ENCODE measurements at places on chromosomes 6 and 20.

DNA sequence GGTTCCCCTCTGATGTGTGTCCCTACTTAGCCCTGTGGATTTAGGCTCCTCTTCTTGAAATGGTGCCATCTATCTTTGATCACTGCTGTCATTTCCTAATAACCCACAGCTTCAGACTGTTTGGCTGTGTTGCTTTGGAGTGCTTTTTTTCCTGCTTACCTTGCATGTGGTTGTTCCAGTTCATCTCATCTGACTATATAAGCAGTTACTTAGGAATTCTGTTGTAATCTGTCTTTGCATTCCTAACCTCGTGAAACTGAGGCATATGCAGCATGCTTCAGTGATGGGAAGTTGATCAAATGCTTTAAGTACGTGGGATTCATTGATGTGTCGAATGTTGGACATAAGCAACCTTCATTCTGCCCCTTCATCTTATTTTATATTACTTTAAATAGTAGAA is 115.8 kb upstream of the FLRT3 start:
- DNase-seq, result no peak

DNA sequence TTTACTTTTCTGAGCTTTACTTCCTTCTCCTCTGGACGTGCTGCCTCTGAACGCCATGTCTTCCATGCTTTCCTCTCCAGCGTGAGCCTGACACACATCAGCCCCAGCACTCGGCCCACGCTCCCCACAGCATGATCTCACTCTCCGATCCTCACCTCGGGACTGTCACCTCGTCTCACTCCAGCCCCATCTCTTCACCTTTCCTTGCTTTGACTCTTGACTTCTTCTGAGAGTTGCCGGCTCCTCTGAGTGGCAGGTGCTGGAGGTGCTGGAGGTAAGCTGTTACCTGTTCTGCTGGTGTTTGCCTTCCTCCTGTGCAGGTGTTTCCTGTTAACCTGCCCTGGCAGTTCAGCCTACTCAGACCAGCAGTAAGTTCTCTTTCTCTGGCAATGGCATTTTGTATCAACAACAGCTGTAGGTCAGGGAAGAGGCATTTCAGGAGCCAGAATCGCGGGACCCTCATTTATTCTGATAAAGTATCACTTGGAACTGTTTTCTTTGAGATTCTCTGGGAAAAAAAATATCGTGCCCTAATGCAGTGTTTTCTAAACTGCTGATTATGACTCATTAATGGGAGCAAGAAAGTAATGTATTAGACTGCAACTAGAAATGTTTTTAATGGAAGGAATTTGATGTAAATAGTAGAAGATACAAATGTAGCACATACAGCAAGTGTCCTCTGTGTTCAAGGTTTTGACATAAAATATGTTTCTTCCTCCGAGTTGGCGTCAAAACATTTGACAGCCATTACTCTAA is 106.5 kb downstream of the ARID1B start:
- no peak for DNase-seq

DNA sequence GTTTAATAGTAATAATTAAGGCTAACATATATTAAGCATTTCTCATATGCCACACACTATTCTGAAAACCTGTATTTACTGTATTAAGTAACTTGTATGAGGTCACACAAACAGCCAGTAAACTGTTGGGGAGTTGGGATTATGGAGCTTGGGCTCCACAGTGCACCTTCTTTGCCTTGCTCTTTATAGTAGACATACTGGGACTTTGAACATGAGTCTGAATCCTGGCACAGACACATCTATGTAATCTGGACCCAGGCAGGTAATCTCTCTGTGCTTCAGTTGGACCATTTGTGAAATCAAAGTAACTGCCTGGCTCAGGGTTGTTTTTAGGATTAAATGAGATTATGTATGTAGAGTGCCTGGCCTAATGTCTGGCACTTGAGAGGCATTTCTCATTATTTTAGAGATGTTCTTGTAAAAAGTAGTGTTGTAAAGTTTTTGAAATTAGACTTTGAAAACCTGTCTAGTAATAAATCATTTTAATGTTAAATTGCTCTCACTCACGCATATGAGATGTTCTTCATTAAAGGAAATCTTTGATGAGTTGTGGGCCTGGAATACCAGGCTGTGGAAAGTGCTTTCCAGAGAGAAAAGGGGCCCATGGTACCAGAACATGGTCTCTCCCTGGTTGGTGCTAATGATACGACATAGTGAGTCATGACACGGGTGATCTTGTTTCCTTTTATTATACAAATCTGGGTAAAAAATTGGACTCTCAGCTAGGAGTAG is 34.3 kb downstream of the LRRC1 start:
- DNase-seq, result no peak

DNA sequence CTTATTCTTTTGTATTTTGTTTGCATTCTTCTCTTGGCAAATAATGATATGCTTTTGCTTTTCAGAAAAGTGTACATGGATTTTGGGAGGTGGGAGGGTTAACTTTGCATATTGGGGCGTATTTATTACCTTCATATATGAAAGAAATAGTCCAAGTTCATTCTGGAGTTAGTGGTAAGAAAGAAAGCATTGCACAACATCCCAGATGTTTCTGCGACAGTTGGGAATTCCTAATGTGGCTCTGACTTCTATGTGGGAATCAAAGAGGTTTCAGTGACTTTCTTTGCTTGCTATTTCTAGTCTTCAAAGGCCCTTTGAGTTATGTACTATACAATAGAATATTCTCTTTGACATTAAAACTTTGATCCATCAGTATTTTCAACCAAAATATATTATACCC is 78.1 kb downstream of the MMUT start:
- no peak for DNase-seq

DNA sequence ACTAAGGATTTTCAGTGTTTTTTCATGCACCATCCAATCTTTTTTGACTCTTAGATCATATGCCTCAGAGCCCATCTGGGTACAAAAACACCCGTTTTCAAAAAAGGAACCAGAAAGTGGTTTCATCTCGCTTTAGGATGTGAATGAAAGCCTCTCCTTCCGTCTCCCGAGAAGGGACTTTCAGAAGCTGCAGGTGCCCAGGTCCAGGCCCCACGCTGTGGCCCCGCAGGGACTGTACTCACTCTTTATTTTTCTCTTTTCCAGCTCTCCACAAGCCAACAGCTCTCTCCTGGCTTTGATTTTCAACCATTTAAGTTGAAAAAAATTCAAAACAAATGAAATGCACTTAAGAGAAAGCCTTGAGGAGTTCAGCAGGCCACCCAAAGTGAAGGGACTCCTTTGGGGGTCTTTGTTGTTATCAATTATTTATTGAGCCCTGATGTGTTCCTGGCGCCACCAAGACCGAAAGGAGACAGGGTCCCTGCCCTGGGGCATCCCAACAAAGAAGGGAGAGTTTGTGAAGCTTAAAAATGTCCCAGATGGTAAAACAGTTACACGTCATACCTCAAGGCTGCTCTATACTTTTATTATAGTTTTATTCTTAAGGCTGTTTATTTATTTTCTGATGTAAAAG is 467.3 kb downstream of the PREX1 start:
- no peak for DNase-seq

DNA sequence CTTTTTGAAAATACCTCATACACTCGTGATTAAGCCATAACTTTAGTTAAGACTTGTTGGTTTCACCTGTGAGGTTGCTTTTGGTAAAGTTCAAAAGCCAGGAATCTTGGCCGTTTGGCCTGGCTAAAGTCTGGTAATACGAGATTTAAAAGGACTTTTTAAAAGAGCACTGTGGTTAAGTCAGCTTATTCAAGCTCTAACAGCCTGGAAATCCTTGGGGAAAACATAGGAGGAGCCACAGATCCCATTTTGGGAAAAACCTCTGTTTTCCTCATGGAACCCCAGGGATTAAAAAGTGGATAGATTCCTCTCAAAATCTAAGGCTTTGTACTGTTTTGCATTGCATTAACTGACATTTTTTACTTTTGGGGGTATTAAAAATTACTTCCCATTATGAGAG is 13.7 kb upstream of the SLC22A16 start:
- DNase-seq, result no peak

GRCh38 chr20:52280407-52280806 is 88.8 kb upstream of the ZFP64 start:
- peak; percentile 20 for DNase-seq

- DNase-seq, result no peak
Measured at GRCh38 chr6:33321227-33321626, 3.7 kb upstream of the ZBTB22 start.

DNA sequence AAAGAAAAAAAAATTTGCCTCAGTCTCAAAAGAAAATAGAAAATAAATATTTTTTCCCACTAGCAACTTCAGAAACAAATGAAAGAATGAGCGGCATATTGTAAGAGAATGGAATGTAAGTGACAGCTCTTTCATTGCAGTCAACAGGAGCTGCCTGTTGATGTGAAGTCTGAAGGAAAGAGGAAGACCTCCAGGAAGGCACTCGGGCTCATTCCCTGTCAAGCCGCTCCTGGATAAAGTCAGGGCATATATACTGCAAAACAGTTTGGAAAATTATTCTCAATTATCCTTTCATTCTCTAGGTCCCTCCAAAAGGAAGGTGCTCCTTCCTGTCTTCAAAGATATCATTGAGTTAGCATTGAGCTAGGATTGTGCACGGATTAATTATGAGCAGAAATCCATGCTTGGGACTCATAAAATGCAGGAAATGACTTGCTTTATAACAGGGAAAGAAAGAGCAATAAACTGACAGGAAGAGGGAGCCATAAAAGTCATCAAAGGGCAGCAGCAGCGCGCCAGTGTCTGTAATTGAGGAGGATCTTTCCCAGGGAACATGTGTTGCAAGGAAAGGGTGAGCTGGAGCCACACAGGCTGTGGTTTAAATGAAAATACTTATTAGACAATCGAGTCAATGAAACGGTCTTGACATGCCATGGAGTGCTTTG is 218.2 kb downstream of the C6orf118 start:
- DNase-seq, result no peak

DNA sequence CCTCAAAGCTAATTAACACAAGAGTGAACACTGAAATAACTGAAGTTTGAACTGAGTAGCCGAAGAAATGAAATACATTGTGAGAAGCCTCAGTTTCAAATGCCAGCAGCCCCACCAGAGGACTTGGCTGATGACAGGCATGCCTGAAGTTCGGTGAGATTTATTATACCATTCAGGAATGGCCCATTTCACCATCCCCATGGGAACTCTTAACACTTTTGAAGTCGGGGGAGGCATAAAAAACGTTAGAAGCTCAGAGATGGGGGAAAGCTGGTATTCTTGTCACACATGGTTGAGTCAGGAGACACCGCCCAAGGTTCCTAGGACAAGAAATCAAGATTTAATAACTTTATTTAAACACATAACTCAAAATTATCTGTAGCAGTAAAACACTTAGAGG is 17.6 kb upstream of the SLC22A3 start:
- no peak for DNase-seq

- no peak for DNase-seq
Measured at GRCh38 chr20:60869625-60870024, 382.4 kb upstream of the CDH4 start.

DNA sequence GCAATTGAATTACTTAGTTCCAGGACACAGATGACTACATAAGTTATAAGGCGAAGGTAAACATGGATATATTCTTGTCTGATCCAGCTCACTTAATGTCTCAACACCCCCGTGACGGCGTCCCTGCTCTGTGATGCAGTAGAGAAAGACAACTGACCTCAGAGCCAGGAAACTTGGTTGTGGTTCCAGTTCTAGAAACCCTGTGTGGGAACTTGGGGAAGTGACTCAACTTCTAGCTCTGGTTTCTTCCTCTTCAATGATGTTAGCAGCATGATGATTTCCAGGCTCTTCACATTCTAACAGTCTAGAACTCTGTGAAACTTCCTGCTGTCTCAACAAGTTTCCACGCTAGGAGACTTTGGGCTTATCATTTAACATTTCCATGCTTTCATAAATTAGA is 18.4 kb downstream of the LAMA4 start:
- no peak for DNase-seq

DNA sequence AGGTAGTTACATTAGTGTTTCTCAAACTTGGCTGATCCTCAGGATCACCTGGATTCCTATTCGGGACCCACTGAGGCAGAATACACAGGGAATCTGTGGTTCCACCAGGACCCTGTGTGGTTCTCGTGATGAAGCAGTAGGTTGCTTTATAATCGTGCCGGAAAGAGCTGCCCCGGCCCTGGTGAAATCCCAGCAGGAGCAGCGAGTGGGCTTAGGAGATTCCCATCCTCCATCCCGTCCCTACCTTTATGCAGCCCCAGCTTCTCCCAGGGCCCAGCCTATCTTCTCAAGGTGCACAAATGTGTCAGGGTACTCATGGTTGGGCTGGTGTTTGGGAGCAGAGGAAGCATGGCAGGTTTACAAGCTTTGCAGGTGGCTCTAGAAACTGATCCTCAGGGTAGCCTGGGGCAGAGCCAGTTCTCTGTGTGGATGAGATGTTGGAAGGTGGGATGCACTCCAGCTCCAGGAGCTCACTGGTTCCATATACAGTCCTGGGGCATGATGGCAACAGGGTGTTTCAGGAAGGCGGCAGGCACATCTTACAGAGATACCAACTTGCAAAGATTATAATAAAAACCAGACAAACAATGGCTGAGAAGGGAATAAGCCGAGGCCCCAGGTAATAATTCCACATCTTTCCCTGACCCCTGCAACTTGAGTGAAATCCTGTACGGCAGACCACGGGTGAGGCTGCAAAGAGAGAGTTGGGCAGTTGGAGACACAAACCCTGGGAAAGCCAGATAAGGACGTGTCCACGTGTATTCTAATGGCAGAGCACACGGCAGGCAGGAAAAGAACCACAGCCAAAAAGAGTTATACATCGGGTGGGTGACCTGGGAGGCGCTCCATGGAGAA is 5.9 kb downstream of the SLC22A1 start:
- DNase-seq, result no peak

- no peak for DNase-seq
Measured at GRCh38 chr20:25369971-25370370, 20.7 kb downstream of the ABHD12 start.

- DNase-seq, result no peak
Measured at GRCh38 chr6:107634324-107635056, 144.6 kb downstream of the SOBP start.

DNA sequence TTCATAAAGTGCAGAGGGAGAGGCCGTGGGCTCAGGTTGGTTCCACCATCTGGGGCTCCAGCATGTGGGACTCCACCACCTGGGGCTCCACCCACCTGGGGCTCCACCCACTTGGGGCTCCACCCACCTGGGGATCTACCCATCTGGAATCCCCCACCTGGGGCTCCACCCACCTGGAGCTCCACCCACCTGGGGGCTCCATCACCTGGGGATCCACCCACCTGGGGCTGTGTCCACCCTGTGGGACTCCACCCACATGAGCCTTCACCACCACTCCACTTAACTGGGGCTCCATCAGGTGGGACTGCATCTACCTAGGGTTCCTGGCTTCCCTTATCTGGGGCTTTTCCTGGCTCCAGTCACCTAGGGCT is 226.0 kb upstream of the CDYL start:
- no peak for DNase-seq

DNA sequence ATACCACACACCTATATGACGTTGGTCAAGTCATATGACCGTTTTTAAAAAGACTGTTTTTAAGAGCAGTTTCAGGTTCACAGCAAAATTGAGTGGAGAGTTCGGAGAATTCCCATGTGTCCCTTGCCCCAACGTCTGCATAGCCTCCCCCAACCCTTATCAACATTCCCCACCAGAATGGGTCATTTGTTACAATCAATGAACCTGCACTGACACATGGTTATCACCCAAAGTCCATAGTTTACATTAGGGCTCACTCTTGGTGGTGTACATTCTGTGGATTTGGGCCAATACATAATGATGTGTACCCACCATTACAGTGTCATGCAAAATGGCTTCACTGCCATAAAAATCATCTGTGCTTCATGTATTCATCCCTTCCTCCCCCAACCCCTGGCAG is 52.0 kb downstream of the ZBTB2 start:
- no peak for DNase-seq

- DNase-seq, result no peak
Measured at GRCh38 chr6:33927616-33928015, 123.8 kb upstream of the MLN start.

Measured in HuH-7 (cell line).